ENCODE measurements at places on chromosomes 2 and 18. TPM values are rescaled to one million over a fixed set of nuclear protein-coding genes. Genes with fewer than 3 reads are reported as not detected.

Gene MYCN
- not detected for total RNA-seq

Gene STON1
- 1.7 TPM for total RNA-seq

Gene IGFBP5
- total RNA-seq, result 10.0 TPM

Gene C2orf80
- total RNA-seq, result not detected

Gene CMPK2
- total RNA-seq, result not detected

Gene EFEMP1
- total RNA-seq, result 86.3 TPM

Gene TRIM43
- total RNA-seq, result not detected

Gene TDRD15
- 1.9 TPM for total RNA-seq

Gene CAD
- total RNA-seq, result 70.8 TPM

Gene FZD7
- total RNA-seq, result 30.9 TPM

Gene DSG1
- total RNA-seq, result not detected

Gene COLEC12
- total RNA-seq, result not detected

Gene DYNAP
- not detected for total RNA-seq

Gene IL36A
- not detected for total RNA-seq

Gene TMEM169
- 0.58 TPM for total RNA-seq

Gene SLC25A52
- total RNA-seq, result not detected

Gene CYBRD1
- total RNA-seq, result 132 TPM

Gene SERPINB10
- not detected for total RNA-seq

Data from PC-9 (cell line).